GM20000 (cell line): ENCODE measurements at places on chromosomes 2 and 18.
A peak's percentile ranks its signal among the peaks of the same experiment; 100 is the strongest.

DNA sequence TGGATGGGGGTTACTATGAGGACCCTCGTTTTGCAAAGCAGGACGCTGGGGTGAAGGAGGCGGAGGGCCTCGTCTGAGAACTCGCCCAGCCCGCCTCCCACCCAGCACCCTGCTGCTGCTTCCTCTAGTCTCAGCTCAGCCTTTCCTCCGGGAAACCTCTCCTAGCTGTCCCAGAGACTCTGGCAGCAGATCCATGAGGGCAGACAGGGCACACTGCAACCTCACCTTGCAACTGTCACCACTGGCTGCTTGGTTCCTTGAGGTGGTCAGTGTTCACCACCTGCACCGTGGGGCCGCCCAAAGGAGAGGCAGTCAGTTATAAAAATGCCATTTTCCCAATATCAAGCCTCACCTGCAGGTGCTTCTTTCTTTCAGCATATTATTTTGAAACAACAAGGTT, 45.6 kb downstream of the PARD6G start:
- no peak for DNase-seq

GRCh38 chr2:51986101-51986500, 954.2 kb upstream of the NRXN1 start:
- DNase-seq = no peak

DNA sequence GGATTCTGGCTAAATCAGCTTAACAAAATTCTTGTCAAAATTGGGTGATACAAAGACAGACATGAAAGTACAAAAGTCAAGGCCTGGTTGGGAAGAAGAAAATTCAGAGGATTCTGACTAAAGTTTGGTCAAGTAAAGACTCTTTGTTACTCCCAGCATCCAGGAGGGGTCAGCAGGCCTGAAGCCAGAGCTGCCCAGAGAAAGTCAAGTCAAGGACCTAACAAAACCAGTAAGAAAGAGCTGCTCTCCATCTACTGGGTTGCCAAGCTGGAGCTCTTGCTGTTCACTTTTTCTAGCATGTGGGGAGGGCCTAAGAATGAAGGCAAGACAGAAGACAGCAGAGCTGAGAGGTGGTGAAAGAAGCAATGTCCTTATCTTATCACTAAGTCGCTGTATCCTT, 143.3 kb downstream of the C1D start:
- DNase-seq = no peak

DNA sequence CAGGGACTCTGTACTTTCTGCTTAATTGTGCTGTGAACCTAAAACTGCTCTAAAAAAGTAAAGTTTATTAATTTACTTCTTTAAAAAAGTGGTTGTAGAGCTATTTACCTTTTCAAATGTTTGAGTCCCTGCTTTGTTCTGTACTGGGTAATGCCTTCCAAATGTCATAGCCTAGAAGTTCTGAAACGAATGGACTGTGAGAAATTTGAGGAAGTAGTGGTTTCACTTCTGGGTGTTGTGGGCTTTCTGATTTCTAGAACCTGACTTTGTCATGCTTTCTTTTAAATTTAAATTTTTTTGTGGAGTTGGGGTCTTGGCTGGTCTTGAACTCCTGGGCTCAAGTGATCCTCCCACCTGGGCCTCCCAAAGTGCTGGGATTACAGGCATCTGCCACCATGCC, 44.6 kb downstream of the SMAD4 start:
- no peak for DNase-seq

- no peak for DNase-seq
Measured at GRCh38 chr2:16114836-16115235, 174.5 kb downstream of the MYCN start.

GRCh38 chr2:146623771-146624170, 1221.1 kb upstream of the ACVR2A start:
- DNase-seq = no peak

GRCh38 chr18:76459687-76460350, 35.2 kb downstream of the ZNF516 start:
- DNase-seq = peak; percentile 10

DNA sequence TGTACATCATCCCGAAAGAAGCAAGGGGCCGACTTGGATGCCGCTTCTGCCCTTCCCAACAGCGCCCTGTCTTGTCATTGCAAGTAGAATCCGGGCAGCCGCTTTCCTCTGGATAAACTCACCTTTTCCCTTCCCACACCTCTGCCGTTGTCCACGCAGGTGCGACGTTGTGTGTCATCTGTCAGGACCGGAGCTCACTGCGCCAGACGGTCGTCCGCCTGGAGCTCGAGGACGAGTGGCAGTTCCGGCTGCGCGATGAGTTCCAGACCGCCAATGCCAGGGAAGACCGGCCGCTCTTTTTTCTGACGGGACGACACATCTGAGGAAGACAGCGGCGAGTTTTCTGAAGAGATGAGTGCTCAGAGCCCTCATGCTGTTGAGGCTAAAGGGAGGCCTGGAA, 29.9 kb downstream of the NTSR2 start:
- no peak for DNase-seq

GRCh38 chr2:161019311-161019710, 140.9 kb upstream of the TANK start:
- DNase-seq = no peak

- peak; percentile 92 for DNase-seq
Measured at GRCh38 chr2:169824373-169825333, at the start of gene METTL5. Gene METTL5, minus strand, starts transcription at chr2:169824905. Its CDS starts 308 bp downstream, at chr2:169824597.

GRCh38 chr2:199273042-199273511, 184.7 kb downstream of the SATB2 start:
- no peak for DNase-seq

GRCh38 chr2:182064019-182064778, 78.5 kb downstream of the PPP1R1C start:
- no peak for DNase-seq

GRCh38 chr2:205901491-205901890, 184.5 kb downstream of the INO80D start:
- DNase-seq = no peak

DNA sequence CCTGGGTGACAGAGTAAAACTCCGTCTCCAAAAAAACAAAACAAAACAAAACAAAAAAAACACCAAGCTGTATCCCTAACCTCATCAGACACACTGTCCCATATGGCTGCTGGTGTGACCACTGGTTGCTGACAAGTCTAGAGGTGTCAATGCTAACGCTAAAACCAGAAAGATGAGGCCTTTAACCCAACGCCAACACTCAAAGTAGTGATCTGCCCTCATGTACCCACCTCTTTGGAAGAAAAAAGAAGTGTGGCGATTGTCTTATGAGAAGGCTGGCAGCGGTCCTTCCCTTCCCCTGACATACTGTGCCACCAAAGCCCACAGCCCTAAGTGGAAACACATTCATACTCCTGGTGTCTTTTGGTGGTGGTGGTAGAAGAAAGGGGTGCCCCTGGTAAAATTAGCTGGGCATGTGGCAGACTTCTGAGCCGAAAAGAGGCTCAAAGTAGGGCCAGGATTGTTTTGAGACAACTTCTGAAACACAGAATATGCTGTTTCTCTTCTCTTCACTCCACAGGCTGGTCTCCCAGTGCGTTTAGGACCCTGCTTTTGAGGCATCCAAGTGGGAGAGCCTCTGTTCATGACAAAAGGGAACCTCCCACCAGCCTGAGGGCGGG, 9.8 kb downstream of the SERTAD2 start:
- no peak for DNase-seq

DNA sequence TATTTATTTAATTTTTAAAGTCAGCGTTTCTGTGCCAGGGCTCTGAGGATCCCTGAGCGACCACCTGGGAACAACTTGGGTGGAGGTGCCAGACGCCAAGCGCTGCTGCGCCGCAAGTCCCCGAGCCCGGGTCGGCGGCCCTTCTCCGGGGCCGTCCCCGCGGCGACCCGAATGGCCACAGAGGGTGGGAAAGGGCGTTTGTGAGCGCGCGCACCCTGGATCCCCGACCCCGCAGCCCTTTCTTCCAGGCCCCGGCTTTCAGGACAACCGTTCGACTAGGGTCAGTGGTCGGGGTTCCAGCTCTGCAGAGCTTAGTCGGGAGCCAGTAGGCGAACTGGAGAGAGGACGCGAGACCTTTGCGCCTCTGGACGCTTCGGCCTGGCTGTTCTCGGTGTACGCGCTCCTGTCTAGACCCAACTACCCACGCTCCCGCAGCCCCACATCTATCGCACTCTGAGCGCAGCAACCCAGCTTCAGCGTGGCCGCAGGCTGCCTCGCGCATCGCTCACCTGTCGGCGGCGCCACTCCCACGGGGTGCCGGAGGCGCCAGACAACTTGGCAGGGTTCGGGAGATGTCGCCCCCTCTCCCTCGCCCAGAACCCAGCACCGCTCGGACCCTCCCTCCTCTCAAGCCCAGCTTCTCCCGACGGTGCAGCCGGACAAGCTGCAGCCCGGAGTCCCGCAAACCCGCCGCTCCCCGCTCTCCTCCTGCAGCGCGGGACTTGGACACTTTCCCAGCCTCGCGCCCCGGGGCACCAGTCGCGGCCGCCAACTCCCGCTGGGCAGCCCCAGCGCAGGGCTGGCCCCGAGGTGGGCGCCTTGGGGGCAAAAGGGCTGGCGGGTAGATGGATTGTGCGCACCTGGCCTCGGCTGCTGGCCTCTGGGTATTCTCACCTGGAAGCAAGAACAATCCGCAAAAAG, 758 bp downstream of the LYPD1 start:
- DNase-seq = no peak

DNA sequence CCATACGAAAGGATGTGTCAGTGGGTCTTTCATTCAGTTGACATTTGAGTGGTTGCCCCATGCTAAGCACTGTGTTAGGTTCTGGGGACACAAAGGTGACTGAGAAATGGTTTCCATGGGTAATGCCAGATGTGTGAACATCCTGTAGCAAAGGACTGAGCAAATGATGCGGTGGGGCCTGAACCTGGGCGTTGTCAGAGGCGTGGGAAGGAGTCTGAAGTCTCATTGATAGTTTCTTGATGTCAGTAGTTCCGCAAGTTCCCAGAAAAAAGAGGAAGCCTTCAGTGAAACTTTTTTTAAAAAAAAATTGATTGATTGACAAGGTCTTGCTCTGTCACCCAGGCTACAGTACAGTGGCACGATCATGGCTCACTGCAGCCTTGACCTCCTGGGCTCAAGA, 56.9 kb downstream of the LIMS1 start:
- DNase-seq = no peak

DNA sequence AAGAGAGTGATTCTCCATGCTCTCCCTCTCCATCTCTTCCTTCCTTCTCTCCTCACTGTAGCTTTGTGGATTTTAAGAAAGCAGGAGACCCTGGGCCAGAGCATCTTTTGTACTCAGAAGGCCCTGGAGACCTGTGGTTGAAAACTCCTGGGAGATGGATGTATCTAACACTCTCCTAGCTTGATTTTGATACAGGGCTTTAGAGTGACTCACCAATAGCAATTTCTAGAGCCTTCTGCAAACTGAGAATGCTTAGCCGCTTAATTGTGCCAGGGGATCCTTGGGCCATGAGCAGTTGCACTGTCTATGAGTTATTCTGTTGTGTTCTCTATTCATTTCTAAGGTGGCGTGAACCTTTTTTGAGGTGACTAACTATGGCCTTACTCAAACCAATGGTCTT, 17.7 kb downstream of the HOXD1 start:
- DNase-seq = no peak

DNA sequence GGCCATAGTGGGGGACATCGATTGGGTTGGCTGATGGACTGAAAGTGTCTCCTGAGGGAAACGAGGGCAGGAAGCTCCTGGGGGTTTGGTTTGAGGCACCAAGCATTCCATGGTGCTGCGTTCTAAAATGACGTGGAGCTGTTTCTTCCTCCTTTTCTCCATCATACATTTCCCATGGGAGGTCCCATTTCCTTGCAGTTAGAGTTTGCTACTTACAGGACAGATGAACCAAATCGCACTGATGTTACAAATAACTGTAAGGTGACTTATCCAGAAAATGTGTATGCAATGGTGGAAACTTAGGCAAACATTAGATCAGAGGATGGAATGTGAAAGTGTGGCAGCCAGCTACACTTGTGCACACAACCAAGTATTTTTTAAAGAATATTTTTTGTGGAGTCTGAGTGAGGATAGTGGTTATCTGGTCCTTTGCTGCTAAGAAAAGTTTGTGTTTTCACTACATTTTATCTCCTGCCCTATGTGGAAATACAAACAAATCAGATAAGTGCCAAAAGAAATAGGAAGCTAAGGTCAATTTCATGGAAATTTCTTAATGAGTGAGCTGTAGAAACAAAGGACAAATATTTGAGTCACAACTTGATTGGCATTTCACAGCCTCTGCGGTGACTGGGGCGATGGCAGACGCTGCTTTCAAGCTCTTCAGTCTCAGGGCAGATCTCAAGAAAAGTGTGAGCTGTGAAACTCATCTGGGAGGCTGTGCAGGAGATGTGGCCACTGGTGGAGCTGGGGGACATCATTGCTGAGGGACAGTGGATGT, 256.2 kb downstream of the TSN start:
- DNase-seq = no peak

DNA sequence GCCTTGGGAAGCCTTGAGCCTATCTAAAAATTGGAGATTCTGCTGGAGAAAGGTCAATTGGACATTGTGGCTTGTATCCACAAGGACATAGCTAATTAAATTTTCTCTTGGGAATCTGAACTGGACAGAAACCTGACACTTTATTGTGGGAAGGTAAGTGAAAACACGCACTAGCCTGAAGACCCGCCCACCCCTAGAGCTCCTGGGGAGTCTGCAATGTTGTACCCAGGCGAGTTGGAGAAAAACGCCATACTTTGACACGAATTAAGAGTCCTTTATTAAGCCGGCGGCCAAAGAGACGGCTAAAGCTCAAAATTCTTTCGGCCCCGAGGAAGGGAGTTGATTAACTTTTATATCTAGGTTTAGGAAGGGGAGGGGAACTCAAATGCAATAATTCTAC, 1.2 kb upstream of the ZNF892 start:
- DNase-seq = no peak

- DNase-seq = peak; percentile 51
Measured at GRCh38 chr2:111898703-111899514, 502 bp downstream of the MERTK start.

GRCh38 chr2:96308248-96308647, 2.9 kb upstream of the SNRNP200 start:
- DNase-seq = no peak

DNA sequence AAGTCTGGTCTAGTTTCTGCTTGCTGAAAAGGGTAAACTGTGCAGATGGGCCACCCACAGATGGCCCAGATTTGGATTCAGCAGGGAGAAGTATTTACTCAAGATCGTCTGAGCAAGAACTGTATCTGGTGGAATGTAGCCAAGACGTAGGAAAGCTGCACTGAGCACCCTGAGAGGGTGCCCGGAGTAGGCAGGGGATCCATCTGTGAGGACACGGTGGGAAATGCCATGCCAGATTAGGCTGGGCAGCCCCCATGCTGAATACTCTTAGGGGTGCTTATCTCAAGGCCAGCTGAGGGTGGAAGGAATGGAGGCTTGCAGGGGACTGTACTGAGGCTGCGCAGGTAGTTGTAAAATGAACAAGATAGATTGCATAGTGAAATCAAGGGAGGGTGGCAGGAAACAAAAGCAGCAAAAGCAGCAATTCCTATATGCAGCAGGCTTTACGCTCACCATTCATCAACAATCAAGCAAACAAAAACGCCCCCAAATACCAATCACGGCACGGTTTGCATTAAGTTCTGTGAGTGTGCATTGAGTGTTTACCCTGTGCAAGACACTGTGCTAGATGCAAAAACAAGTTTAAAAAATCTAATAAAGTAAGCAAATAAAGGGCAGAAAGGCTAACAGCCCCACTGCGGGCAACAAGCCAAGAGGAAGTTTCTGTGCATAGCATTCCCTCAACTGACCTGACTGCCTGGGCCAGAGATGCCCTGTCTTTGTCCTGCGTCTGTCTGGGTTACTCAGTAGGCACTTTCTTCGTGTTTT, 32.2 kb upstream of the LPIN2 start:
- no peak for DNase-seq
